ENCODE measurements at places on chromosomes 1 and 21. TPM values are rescaled to one million over a fixed set of nuclear protein-coding genes. Genes with fewer than 3 reads are reported as not detected.

The TTC39A gene
- 27.5 TPM for total RNA-seq

DNA sequence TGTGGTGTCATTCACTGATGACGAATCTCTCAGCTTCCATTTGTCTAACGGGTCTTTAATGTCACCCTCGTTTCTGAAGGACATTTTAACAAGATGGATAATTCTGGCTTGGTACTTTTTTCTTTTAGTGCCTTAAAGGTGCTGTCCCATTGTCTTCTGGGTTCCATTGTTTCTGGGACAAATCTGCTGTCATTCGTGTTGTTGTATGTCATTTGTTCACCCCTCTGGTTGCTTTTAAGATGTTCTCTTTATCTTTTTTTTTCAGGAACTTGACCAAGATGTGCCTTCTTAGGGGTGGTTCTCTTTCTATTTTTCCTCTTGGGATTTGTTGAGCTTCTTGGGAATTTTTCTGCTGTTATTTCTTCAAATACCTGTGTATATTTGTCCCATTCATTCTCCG is 14.0 kb upstream of the MMEL1 start:
- DNase-seq = no peak

The IVNS1ABP gene
- 108 TPM for total RNA-seq

- no peak for DNase-seq
These were observed 161.7 kb downstream of the PBX1 start for GRCh38 chr1:164720440-164721227.

GRCh38 chr21:29649406-29649814 is 290.4 kb downstream of the GRIK1 start:
- DNase-seq = no peak

DNA sequence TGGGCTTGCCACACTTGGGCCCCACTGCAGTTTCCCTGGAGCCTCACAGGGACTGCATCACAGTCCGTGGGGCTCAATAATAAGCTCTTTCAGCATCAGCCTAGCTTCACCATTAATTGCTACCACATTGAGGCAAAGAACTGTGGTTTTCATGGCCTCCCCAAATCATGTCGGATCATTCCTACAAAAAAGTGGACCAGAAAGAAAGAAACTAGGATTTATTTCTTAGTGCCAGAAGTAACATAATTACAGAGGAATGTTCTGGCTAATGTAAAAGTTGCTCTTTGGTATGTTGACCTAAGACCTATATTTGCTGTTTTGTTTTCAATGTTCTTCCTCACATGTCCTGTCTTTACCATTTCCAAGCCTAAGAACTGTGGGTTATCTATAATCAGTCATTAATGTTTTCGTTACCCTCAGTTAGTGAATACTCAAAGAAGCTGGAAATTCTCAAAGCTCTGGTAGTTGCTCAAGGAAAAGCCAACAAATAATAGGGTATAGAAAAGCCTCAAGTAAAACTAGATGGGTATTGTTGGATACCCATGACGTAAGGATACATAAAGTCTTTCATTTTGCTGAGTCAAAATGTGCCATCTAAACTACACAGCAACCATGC is 173.9 kb downstream of the LTN1 start:
- DNase-seq = no peak

- no peak for DNase-seq
These were observed 21.6 kb upstream of the DPYD start for GRCh38 chr1:97942161-97943123.

DNA sequence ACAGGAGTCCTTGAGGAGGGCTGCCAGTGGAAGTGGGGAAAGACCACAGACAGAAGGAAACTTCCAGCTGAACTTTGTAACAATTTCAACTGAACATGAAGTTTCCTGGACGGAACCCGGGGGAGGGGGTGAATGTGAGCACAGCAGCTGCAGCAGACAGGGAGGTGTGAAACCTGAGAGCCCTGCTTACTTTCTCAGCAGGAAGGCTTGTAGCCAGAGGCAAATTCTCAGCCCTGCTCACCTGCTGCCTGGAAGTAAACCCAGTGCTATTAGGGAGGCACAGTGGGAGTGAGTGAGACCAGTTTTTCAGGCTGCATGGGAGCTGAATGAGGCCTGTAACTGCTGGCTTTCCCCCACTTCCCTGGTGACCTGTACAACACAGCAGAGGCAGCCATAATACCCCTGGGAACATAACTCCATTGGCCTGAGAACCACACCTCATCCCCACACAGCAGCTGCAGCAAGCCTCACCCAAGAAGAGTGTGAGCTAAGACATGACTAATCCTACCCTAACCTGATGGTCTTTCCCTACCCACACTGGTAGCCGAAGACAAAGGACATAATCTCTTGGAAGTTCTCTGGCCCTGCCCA is 9.6 kb upstream of the SPRR2F start:
- no peak for DNase-seq

The IVL gene
- not detected for total RNA-seq

GRCh38 chr1:17309426-17310067 is 1.6 kb downstream of the PADI4 start:
- no peak for DNase-seq

- no peak for DNase-seq
These were observed 83.9 kb downstream of the DTL start for GRCh38 chr1:212119397-212119837.

The TNN gene
- total RNA-seq = 0.07 TPM

GRCh38 chr1:248136811-248137210 is 8.1 kb upstream of the OR2M5 start:
- no peak for DNase-seq

The OR2L5 gene
- not detected for total RNA-seq

The RAB7B gene
- 1.1 TPM for total RNA-seq

The CYP4A22 gene
- total RNA-seq = not detected

GRCh38 chr1:19888112-19888511 is 5.9 kb downstream of the OTUD3 start:
- no peak for DNase-seq

The BSND gene
- total RNA-seq = not detected

The LCE2B gene
- not detected for total RNA-seq

The ZNF593OS gene
- not detected for total RNA-seq

The CHIA gene
- total RNA-seq = not detected

GRCh38 chr1:167132301-167133010 is 38.6 kb downstream of the STYXL2 start:
- no peak for DNase-seq

The CELA3B gene
- total RNA-seq = not detected

GRCh38 chr1:32372149-32372756 is 9.9 kb downstream of the TSSK3 start:
- no peak for DNase-seq

The CD84 gene
- not detected for total RNA-seq

DNA sequence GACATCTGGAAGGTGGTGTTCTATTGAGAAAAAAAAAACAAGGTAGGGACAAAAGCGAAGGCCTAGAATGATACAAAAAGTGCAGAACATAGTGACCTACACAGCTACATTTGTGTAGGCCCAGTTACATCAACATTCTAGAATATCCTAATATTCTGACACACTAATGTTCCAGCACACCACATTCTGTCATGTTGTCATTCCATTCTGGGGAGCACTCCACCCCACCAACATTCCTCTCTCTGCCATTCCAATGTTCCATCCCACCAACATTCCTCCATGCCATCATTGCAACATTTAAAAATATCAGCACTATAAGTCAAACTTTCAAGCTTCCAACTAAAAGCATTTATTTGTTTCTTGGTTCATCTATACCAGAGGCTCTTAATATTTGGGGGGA is 28.5 kb downstream of the COA7 start:
- DNase-seq = no peak

DNA sequence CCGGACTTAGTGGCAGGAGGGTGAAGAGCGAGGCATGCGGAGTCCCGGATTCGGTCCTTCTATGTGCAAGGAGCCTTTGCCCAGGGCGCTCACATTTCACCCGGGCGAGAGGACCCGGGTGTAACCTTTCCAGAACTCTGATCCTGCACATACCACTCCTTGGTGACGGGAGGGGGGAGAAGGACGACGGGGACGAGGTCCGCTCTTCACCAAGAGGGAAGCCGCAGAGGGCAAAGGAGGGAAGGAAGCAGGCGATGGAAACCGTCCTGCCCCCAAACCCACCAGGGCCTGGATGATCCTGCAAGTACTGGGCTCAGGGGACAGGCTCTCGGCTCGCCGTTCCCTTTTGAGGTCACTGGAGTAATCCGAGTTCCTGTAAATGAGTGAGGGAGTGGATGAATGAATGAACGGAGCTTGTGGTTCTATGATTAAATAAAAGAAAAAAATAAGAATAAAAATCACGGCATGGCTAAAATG is 993 bp downstream of the SYPL2 start:
- DNase-seq = no peak
